ENCODE measurements at places on chromosomes 1 and 21.

DNA sequence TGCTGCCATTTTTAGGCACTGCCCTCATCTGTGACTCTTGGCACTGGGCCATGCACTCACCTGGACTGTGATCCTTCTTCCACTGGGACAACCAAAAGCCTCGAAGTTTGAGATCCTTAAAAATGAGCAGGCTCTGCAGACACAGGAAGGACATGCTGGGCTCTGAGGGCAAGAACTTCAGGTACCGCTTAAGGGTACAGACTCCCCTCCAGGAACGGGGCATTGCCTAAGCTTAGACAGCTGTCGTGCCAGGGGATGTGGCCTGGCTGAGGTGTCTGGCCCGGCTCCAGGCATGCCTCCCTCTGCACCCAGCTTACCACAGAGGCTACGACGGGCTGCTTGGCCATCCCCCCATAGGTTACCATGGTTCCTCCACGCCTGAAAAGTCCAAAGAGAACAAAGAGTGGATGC is 14.2 kb upstream of the SRSF4 start:
- DNase-seq = no peak

DNA sequence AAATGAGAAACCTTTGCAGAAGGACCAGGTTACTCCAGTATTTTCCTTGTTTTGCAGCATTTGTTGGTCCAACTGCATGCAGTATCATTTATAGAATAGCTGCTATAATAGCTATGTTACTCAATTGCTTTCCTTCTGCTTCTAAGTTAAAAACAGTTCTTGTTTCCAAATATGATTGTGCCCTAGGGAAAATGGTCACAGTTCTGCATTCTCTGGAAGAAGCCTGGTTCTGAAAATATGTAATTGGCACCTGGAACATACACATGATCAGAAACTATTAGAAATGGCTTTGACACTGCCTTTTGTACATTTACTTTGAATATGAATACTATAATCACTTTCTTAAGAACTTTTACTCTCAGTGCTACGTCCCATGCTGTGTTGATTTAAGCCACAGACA is 33.6 kb downstream of the HENMT1 start:
- DNase-seq = no peak

GRCh38 chr1:2098301-2098698 is 48.1 kb downstream of the PRKCZ start:
- DNase-seq = no peak

- no peak for DNase-seq
Measured at GRCh38 chr21:26451081-26451740, 121.9 kb downstream of the CYYR1 start.

- DNase-seq = no peak
Measured at GRCh38 chr1:159214149-159214760, 9.6 kb downstream of the ACKR1 start.

GRCh38 chr1:237269938-237270337 is 228.0 kb downstream of the RYR2 start:
- no peak for DNase-seq

DNA sequence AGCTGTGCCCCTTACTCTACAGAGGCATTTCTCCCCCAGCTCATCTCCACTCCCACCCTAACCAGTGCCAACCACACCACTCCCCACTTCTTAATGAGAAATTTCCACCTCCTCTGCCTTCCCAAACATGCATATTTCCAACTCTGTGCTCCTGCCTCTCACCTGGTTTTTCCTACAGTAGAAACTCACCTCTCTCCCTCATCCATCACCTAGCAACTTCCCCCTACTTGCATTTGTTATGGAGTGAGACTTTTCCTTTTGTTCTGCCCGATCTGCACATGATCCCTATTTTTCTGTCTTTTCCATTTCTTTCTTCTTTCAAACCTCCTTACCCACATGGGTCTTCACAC is 11.9 kb downstream of the RGS8 start:
- no peak for DNase-seq
